Karpas-422 (cell line): ENCODE measurements at places on chromosomes 4 and X.

- peak; percentile 58 for DNase-seq
Observed at GRCh38 chr4:134470544-134470943, 269.0 kb upstream of the PABPC4L start.

DNA sequence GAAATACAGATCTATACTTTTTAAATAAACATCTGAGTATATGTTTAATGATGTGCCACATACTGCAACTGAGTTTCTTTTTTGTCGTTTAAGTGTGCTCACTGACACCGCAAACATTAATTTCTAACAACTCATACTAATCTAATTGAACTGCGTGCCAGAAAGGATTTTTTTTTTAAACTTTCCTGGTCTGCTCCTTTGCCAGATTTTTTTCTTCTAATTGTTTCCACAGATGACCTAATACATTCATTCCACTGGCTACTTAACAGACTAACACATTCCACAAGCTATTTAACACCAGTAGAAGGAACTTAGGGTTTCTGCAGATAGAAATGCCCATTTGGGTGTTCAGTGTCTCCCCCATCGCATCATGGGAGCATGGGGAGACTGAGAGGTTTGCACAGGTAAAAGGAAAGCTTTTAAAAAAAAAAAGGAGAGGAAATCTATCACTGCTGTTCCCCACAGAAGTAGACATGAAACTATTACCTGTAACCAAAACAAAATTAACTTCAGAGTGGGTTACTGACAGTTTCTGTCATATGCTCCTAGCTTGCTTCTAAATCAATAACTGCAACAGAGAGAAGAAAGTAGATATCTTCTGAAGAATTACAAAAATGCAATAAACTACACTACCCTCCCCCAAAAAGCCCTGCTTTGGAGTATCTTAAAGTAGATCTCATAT is 31.6 kb downstream of the SH3KBP1 start:
- no peak for DNase-seq

- DNase-seq: no peak
Observed at GRCh38 chr4:1035510-1035909, 24.1 kb downstream of the FGFRL1 start.

GRCh38 chrX:87798039-87798438 is 280.4 kb downstream of the KLHL4 start:
- no peak for DNase-seq

GRCh38 chrX:3134316-3134945 is 93.2 kb downstream of the ARSF start:
- DNase-seq: no peak

DNA sequence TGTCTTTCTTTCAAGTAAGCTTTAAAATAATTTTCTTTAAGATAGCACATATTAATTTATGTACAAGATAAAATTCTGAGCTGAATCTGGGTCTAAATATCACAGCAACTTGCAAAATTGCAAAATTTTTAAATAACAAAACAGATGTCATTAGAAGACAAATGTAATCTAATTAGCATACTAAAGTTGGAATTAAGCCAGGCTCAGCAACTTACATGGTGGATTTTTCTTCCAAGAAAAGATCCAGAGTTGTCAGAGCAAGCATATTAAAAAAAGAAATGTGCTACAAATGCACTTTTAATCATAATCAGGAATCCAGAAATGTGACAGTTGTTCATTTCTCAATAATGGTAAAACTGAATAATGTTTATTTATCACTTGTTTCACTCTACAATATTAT is 906.9 kb upstream of the INTU start:
- DNase-seq: no peak
